ENCODE measurements at places on chromosomes 6 and 20.

DNA sequence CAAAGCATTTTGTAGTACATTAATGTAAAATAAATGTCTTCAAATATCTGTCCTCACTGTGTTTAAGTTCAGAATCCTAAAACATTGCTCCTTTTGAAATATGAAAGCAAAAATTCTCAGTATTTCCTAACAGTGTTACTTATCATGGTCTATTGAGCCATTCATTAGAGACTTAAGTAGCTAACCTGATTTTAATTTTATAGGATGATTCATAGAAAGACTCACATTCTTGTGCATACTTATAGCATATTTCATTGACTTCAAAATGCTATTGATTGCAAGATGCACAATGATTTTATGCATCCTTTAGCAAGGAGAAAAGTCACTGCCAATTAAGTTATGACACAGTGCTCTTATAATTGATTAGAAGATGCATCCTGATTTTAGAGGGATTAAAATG is 85.7 kb downstream of the HIVEP1 start:
- no peak for DNase-seq

DNA sequence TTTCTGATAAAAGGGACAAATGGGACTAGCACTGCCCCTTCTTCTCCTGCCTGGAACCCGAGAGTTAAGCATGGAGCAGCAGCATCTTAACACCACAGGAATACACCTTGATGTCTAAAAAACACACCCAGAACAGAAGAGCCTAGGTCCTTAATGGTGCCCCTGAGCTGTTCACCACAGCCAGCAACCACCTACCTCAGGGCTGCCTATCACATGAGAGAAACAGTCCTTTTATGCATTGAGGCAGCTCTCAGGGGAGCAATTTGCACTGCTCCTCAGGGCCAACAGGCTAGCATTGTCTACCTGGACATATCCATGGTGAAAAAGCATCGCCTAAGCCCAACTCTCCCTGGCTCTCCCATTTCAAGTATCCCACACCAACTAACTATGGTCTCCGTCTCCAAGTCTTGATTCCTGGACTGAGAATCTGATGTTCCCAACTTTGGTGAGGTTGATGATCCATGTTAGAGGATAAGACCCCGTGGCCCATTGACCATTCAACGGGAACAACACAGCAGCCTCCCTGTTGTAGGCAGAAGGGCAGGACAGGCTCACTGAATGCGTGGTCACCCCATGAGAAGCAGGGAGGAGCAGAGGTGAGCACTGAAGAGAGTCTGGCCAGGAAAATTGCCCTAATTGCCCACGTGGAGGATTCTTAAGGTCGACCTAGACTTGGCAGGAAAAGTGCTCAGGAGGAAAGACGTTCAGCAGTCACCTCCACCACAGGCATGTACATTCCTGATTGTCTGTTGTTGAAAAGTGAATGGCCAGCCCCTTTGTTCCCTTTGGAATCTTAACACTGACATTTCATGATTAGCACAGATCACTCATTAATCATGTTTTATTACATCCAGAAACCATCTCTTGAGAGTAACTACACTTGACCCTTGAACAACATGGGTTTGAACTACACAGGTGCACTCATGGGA is 4.2 kb upstream of the APMAP start:
- no peak for DNase-seq

DNA sequence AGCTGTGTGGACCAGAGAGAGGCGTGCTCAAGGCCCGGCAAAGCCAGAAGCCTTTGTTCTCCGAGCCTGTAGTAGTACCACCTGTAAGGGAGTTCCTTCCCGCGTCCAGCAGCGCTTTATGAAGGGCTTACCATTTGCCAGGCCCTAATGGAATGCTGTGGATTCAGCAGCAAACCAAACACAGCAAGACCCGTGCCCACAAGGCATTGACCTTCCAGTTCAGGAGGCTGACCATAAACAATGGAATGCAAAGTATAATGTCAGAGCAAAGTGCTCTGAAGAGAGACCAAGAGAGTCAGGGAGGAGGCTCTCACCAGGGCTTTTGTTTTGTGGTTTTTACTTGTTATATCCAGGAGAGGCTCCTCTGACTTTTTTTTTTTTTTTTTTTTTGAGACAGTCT is 209.8 kb downstream of the ZMYND8 start:
- DNase-seq = no peak

GRCh38 chr6:18242062-18242851 is 22.1 kb downstream of the DEK start:
- no peak for DNase-seq

- no peak for DNase-seq
These were observed 41.0 kb upstream of the IFNGR1 start for GRCh38 chr6:137260217-137260616.

DNA sequence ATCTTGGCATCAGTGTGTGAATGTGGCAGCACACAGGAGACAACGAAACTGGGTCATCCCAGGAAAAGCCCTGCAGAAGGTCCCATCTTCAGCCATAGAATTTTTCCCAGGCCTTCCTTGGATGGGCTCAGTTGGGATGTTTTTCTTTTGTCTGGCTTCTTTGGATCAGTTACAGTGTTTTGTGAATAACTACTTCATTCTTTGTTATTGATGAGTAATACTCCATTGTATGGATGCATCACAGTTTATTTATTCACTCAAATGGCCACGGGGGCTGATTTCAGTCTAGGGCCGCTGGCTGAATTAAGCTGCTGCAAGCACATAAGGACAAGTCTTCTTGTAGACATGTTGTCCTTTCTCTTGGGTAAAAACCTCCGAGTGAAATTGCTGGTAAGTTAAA is 81.3 kb upstream of the CD93 start:
- DNase-seq = no peak

GRCh38 chr20:20835897-20836296 is 123.5 kb upstream of the RALGAPA2 start:
- DNase-seq = no peak

DNA sequence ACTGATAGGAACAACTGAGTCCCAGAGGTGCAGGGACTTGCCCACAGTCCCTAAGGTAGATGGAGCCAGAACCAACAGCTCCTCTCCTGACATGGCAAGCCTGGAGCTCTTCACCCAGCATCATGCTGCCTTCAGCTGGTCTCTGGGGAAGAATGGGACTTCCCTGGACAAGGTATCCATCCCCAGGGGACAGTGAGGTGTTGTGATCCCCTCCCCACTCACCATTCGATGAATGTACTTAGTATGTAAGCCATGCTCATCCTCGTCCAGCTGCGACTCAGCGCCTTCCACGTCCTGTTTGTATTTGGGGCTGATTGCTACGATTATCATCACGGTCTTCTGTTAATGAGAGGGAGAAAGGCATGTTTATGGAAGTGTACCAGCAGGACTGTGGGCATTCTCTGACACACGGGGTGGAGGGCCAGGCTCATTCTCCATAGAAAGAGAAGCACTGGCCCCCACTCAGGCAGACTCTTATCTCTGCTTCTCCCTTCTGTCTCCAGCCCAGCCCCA is 39.4 kb downstream of the TRAF3IP2 start:
- no peak for DNase-seq

DNA sequence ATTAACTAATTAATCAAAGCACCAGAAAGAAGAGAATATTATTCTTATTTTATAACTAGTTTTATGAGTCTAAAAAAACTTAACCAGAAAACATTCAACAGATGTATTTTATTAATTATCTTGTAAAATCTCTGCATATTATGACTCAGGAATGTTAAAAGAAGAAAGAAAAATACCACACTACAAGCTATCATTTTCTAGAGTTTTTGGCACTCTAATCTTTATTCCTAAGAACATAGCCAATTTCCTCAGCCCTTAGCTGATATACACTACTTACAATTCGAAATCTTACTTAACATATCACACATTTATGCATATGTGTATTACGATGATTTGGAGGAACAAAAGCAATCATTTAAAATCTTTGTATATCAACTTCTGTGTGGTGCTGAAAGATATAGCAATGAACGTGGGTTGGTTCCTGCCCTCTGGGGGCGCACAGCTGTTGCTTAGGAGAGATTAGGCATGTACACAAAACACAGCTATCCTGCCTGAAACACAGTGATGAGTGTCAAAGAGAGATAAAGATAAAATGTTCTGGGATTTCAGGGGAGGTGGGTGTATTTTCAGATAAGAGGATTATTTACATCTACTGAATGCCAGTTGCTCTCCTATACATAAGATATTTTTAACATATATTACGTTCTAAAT is 404.5 kb downstream of the SYNE1 start:
- DNase-seq = no peak

GRCh38 chr6:167811442-167812087 is 15.1 kb upstream of the AFDN start:
- DNase-seq = no peak

GRCh38 chr6:92109956-92110355 is 1309.4 kb downstream of the EPHA7 start:
- peak; percentile 48 for DNase-seq

DNA sequence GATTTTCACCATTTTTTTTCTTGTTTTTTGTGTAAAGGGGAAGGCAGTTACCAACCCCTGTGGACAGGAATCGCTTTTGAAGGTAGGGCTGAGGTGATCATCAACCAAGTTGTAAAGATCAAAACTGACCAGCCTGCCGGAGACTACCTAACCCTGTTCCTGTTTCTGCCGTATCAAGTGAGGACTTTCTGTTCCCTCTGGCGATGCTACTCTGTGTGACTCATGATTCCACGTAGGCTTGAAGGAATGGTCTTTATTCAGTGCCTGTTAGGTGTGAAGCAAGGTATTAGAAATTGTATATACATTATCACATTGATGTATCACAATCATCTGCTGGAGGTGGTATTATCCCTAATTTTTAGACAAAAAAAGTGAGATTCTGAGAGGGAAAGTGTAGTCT is 161.3 kb downstream of the SOX4 start:
- no peak for DNase-seq

DNA sequence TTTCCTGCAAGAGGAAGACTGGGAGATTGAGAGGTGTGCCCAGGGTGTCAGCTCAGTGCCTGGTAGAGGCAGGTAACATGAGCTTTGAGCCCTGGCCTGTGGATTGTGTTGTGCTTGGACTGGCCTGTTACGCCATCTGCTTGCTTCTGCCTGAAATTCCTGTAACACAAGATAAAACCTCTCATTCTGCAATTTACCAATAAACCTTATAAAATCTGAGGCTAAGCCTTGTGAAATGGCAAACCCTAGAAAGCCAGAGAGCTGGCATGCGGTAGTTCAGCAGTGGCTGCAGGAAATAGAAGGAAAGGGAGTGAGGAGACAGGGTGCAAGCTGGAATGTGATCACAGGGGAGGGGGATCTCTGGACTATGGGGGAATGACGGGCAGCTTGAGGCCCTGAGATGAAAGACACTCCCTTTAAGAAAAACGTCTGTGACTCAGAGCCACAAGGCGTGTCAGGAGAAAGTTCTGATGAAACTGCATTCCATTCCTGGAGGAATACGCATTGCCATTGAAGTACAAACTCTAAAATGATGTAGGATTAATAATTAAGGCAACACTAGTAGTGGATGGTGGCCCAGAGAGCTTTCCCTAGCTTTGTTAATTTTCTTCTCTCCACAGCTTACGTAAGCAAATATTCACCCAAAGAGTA is 26.3 kb upstream of the TFAP2A start:
- DNase-seq = no peak

DNA sequence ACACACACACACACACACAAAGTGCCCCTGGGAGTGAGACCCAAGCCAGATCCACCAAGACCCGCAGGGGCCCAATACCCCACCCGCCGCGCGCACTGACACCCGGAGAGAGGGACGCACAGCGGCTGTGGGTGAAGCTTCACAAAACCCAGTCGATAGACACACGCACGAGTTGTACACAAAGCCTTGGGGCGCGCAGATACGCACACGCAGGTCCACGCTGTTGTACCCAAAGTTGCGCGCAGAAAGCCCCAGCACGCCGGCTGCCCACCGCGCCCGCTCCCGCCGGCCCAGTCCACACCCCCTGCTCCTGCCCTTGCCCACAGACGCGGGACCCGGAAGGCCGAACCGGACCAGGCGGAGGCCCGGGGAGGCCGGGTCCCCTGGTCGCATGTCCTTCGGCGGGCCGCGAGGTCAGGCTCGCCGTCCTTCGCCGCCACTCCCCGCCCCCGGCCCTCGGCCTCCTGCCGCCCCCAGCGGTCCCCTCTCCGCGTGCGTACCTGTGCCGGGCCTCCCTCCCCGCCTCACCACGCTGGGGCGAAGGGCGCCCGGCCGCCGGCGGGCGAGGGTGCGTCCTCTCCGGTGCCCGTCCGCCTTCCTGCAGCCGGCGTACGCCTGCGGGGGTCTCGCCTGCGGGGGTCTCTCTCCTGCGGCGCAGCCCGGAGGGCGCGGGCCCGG is at the start of gene TMEM74B:
Gene TMEM74B (minus strand): TSS at position 344 of the 678 bp plus-strand sequence. CDS start 1,180 bp downstream, outside the sequence.
- no peak for DNase-seq

GRCh38 chr20:11193241-11193640 is 519.4 kb upstream of the JAG1 start:
- DNase-seq = no peak

GRCh38 chr6:44656691-44657090 is 269.2 kb downstream of the CDC5L start:
- no peak for DNase-seq

GRCh38 chr6:109342911-109343310 is 39.4 kb downstream of the CD164 start:
- DNase-seq = no peak

DNA sequence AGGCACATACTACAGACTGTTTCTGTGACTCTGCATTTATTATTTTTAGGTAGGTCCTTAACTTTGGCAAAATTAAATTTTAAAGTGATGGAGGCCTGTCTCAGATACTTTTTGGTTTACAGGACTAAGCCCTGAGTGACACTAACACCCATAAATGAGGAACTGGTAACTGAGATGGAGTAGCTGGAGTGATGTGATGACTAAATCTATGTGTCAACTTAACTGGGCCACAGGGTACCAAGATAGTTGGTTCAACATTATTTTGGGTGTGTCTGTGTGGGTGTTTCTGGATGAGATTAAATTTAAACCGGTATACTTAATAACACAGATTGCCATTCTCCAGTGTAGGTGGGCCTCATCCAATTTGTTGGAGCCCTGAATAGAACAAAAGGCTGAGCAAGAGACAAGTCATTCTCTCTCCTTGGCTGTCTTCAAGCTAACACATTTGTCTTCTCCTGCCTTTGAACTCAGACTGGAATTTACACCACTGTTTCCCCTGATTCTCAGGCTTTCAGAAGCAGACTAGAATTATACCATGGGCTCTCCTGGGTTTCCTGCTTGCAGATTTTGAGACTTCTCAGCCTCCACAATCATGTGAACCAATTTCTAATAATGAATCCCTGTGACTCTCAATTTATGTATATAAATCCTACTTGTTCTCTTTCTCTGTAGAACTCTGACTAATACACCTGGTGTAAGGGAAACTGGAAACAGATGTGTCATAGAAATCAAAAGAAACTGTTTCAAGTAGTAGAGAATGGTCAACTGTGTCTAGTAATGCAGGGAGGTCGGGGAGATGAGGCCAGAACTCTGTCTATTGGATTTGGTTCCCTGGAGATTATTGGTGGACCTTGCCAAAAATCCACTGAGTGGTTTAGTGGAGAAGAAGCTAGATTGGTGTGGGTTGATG is 579.2 kb downstream of the EPM2A start:
- DNase-seq = no peak

GRCh38 chr6:104789770-104790190 is 69.9 kb downstream of the HACE1 start:
- DNase-seq = no peak

Measured in SIG-M5 (cell line).